Immature natural killer cell (primary cell): ENCODE measurements at places on chromosomes 2 and 18. TPM values are rescaled to one million over a fixed set of nuclear protein-coding genes. Genes with fewer than 3 reads are reported as not detected.

AGXT gene
- polyA plus RNA-seq, result not detected

CCDC141 gene
- polyA plus RNA-seq, result 0.69 TPM

IL1B gene
- polyA plus RNA-seq, result 0.31 TPM

EVA1A gene
- polyA plus RNA-seq, result not detected

- no peak for DNase-seq
Observed at GRCh38 chr2:28134262-28134812, 243.8 kb downstream of the BABAM2 start.

DNA sequence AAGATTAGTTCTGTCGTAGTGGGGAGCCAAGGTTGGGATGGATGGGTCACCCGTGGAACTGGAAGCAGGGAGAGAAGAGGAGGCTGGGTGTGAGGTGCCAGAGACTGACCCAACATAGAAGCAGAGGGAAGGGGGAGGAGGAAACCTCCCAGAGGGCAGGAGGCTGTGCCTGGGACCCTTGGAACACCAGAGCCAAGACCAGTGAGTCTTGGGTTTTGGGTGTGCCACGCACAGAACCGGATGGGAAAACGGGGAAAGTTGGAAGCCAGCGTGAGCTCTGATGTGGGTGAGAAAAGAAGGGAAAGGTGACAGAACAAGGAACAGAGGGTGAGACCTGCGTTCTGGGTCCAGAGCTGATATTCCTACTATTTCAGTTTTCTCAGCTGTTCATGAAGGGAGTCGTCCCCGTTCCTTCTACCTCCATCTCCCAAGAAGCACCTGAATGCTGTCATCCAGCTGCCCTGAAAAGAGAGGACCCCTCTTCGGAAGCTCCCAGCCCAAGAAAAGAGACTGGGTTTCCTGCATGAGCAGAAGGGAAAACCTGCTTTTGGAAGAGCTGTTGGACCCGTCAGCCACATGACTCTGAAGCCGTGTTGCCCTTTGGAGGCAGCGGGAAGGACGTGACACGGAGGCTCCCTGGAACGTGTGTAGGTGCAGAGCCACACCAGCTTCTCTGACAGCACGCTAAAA is 250.1 kb downstream of the NDUFA10 start:
- DNase-seq, result no peak

- no peak for DNase-seq
Observed at GRCh38 chr2:37602702-37603101, 68.7 kb downstream of the CDC42EP3 start.

GRCh38 chr2:239346676-239347075 is 54.1 kb downstream of the HDAC4 start:
- DNase-seq, result no peak

DNA sequence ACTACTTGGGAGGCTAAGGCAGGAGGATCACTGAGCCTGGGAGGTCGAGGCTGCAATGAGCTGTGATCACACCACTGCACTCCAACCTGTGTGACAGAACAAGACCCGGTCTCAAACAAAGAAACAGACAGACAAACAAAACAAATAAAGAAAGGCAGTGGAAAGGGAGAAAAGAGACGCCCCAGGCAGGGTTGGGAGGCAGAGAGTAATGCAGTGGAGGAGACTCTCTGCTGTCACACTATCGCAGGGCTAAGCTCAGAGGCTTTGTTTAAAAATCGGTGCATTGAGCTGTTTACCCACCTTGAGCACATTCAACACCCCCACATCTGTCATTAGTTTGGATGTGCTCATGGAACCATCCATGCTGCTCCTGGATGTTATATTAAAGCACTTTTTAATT is 84.2 kb upstream of the RMP24 start:
- no peak for DNase-seq

- DNase-seq, result no peak
Observed at GRCh38 chr2:232543928-232544631, 4.6 kb downstream of the CHRNG start.

DNA sequence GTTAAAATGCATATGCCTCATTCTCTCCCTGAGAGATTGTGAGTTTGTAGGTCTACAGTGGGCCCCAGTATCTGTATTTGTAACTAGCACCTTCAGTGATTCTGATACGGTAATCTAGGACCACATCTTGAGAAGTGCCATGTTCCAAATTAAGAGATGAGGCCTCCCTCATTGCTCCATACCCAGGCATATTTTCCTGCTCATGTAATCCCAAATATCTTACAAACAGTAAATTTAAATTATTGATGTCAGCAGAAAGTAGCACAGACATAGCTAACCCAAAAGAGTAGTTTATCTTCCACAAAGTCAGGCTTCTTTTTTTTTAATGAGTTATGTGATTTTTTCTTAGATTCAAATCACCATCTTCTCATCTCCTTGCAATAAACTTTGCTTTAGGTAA is 263.8 kb downstream of the SETBP1 start:
- DNase-seq, result no peak

- DNase-seq, result no peak
Observed at GRCh38 chr2:71609958-71610357, 156.6 kb downstream of the DYSF start.

GRCh38 chr2:2621855-2622254 is 290.8 kb upstream of the MYT1L start:
- no peak for DNase-seq

GRCh38 chr2:41032715-41033114 is 580.8 kb upstream of the SLC8A1 start:
- DNase-seq, result no peak
